ENCODE measurements at places on chromosomes 13 and 19.

GRCh38 chr13:40626561-40626960, 39.9 kb downstream of the FOXO1 start:
- DNase-seq: no peak

DNA sequence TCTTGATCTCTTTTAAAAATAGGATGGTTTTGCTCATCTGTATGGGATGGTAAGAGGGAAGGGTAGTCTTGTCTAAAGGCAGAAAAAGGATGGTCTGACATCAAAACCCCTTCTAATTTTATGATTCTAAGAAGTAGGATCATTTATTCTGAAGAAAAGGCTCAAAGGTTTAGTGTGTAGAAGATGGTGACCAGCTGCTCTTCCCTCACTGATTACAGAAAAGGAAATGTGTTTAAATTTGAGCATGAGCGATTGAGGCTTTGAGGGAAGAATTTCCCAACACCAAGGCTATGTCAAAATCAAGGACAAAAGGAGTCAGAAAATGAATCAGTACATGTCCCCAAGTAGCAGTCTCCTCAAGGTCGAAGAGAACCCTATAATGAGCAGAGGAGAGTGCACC, 909.8 kb downstream of the EFNB2 start:
- no peak for DNase-seq

- peak; percentile 97 for DNase-seq
Measured at GRCh38 chr19:1507763-1508506, 4.9 kb downstream of the ADAMTSL5 start.

DNA sequence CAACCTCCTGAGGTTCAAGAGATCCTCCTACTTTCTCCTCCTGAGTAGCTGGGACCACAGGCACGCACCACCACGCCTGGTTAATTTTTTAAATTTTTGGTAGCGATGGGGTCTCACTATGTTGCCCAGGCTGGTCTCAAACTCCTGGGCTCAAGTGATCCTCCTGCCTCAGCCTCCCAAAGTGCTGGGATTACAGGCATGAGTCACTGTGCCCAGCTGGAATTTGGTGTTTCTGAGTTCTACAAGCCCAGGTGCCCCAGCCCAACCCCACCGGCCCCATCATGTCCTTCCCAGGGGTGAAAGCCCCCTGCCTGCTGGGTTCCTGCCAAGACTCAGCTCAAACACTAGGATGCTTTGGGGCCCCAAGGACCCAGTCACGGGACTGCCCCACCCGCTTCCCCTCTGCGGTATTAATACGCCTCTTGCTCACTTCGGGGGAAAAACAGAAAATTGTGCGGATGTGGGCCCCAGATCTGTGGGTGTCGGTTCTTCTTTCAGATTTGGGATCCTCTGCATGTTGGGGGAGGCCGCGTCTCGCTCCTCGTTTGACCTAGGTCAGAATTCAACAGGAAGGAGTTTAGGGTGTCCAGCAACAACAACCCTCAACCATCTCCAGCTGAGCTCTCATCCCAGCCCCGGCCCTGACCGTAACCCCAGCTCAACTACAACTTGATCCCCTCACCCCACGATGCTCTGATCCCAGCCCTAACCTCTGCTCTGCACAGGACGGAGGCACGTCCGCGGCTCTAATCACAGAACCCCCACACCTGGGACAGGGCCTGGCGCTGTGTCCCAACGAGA, 3.7 kb upstream of the FCER2 start:
- DNase-seq: peak; percentile 66

GRCh38 chr19:13040948-13041292, 45.6 kb downstream of the NFIX start:
- DNase-seq: no peak

GRCh38 chr13:63643543-63643942, 2227.9 kb upstream of the PCDH20 start:
- DNase-seq: no peak

DNA sequence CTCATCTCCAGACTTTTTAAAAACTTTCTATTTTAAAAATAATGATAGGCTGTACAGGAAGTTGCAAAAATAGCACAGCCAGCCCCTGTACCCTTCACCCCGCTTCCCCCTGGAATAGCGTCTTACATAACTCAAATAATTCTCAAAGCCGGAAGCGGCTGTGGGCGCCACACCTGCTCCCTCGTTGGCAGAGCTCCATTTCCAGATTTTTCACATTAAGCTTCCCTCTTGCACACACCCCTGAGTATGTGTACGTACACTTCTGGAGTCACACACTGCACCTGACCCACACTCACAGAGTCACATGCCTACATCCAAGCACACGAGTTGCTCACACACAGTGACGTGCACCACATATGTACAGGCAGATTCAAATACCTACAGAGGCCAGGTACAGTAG, 24.9 kb upstream of the DPP9 start:
- DNase-seq: no peak

DNA sequence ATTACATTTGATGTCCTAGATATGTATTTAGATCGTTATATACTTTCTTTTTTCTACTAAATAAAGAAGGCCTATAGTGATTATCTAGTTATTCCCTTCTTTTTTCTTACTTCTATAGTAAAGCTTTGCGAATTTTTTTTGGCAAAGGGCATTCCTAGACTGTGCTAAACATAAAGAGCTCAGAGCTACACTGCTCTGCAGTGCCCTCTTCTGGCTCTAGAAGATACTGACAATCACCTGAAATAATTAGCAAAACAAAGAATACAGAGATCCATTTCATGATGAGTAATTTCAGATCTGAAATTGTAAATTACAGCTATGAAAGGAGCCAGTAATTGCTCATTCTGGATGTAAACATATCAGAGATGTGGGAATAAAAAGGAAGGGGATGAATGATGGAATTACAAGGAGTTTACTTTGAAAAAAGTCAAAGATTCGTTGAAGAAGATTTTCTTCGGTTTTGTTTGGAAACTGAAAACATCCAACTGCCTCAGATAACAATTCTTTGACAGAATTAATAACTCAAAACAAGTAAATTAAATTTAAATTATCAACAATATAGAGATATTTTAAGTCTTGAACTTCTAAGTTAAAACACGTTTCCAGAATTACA, 288.5 kb downstream of the NALCN start:
- peak; percentile 67 for DNase-seq

- DNase-seq: no peak
Measured at GRCh38 chr13:24740014-24740890, 23.7 kb upstream of the RNF17 start.

DNA sequence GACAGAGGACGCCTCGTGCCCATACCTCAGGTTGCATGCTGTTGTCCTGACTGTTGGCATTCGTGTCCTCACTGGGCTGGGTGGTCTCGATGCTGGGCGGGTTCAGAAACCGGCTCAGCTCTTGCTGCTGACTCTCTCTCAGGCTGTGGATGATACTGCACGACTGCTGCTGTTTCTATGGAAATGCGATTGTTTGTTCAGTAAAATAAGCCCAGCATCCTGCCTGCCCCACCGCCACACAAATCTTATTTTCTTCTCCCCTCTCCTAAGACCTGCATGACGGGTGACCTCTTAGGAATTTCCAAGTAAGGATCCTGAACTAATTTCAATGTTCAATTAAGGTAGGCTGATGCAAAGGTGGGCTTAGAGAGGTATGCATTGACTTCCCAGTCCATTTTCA, 356.5 kb downstream of the NALCN start:
- DNase-seq: no peak

DNA sequence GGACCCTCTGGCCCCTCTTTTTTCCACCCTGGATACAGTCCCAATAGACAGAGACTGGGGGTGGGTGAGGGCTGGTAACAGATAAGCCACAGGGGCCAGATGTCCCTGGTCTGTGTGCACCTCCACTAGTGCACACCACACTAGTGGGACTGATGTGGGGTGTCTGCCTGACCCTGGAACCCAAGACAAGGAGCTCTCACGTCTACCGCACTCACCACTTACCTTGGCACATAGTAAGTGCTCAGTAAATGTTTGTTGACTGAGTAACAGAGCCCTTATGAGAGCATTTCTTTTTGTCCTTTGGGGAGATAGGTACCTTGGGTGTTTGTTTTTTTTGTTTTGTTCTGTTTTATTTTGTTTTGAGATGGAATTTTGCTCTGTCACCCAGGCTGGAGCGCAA, 23.1 kb upstream of the ZNF414 start:
- no peak for DNase-seq

DNA sequence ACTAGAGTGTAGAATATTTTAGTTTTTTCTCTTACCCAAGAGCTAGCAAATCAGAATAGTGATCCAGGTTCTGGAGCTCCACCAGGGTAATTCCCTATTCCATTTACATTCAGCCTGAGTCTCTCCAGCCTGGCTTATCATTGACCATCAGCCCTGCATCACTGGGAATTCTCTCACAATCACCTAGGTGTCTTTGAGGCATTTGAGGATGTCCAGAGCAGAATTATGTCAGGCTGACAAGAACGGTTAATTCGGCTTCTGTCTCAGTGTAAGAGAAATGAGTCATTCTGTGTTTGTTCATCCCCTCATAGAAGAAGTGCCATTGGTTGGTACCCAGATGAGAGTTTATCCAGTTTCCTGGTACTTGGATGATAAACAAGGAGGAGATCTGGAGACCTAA, 180.5 kb downstream of the ZNF737 start:
- DNase-seq: no peak

GRCh38 chr19:18230941-18231734, 4.9 kb upstream of the PDE4C start:
- DNase-seq: no peak

GRCh38 chr19:44111910-44112463, 1.2 kb upstream of the ZNF225 start:
- peak; percentile 92 for DNase-seq

- DNase-seq: no peak
Measured at GRCh38 chr13:98954313-98954712, 23.6 kb downstream of the DOCK9 start.

DNA sequence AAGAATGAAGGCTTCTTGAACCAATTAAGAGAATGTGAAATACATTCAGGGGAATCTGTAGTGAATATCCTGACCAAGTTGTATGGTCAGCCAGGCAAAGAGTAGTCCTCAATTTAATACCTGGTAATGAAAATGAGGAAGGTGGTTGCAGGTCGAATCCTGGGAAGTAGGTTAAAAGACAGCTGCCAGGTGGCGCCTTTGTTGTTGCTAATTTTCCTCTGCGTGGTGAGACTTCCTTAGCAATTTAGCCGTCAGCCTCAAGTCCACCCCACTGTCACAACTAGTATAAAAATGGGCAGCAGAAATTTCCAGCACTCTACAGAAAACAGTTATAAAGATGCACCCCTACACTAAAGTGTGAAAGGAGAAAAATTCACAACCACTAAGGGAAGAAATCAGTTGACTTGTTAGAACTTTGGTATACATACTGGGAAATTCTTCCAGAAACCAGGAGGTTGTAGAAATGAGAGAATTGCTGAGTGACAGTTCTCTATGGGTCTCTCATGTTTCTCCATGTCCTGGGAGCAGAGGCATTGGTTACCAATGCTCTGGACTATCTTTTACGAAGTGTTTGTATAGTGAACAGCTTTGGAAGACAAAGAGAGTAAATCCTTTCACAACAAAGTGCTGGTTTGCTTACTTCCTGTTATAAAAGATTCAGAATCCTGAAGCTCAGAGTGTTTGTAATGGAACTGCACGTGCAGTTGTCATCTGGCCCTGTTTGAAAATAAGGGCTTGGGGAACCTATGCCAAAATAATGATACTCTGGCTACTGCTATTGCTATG, 235.9 kb downstream of the NHLRC3 start:
- peak; percentile 53 for DNase-seq

DNA sequence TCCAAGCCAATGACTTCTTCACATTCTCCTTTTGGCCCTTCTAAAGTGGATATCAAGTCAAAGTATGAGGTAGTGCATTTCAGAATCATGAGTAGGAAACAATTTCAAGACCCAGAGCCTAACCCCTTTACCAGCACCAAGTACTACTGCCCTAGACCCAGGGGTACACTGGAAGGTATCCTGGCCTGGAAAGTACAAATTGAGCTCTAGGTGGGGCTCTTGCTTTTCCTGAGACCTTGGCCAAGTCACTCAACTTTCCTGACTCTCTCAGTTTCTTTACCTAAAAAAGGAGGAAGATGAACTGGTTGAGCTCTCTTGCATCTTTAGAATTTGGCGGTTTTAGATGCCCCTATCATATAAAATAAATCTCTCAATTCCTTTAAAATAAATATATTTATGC, 204.7 kb downstream of the FGF14 start:
- peak; percentile 9 for DNase-seq

- no peak for DNase-seq
Measured at GRCh38 chr19:41019346-41019745, 28.3 kb downstream of the CYP2B6 start.

- peak; percentile 61 for DNase-seq
Measured at GRCh38 chr19:47445937-47446402, 25.7 kb downstream of the SLC8A2 start.

DNA sequence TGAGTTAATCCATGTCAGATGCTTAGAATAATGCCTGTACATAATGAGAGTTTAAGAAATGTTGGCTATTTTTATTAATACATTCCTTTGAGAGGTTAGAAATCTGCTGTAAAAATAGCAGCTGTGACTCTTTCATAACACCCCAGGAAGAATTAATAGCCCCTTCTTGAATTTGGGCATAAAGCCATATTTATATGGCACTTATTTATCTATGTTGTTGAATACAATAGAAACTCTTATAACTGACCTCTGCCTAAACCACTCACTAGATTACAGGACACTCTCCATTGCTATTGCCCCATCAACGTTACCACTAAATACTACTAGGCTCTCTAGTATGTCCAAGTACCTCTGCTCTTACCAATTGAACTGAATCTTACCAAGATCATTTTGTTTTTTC, 16.3 kb downstream of the NEK5 start:
- no peak for DNase-seq

GRCh38 chr19:36423925-36424324, 5.5 kb upstream of the ZFP82 start:
- DNase-seq: no peak

GRCh38 chr13:79289571-79289970, 116.5 kb downstream of the RBM26 start:
- peak; percentile 33 for DNase-seq

GRCh38 chr19:40273469-40274360, 11.4 kb downstream of the AKT2 start:
- no peak for DNase-seq

DNA sequence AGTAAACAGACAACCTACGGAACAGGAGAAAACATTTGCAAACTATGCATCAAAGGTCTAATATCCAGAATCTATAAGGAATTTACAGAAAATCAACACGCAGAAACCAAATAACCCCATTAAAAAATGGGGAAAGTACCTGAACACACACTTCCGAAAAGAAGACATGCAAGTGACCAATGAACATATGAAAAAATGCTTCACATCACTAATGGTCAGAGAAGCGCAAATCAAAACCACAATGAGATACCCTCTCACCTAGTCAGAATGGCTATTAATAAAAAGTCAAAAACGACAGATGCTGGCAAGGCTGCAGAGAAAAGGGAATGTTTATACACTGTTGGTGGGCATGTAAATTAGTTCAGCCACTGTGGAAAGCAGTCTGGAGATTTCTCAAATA, 29.5 kb downstream of the SLC25A15 start:
- DNase-seq: no peak
